ENCODE measurements at places on chromosomes 7 and 10.
A peak's percentile ranks its signal among the peaks of the same experiment; 100 is the strongest.

GRCh38 chr10:921471-922414, 9.8 kb downstream of the LARP4B start:
- peaks cover 9% of the 10 kb centered on the region for H3K36me3 ChIP-seq
- no peaks in the 10 kb centered on the region for H3K27me3 ChIP-seq
- peak overlapping the region; percentile 2 for H3K27ac ChIP-seq
- no peak for DNase-seq

DNA sequence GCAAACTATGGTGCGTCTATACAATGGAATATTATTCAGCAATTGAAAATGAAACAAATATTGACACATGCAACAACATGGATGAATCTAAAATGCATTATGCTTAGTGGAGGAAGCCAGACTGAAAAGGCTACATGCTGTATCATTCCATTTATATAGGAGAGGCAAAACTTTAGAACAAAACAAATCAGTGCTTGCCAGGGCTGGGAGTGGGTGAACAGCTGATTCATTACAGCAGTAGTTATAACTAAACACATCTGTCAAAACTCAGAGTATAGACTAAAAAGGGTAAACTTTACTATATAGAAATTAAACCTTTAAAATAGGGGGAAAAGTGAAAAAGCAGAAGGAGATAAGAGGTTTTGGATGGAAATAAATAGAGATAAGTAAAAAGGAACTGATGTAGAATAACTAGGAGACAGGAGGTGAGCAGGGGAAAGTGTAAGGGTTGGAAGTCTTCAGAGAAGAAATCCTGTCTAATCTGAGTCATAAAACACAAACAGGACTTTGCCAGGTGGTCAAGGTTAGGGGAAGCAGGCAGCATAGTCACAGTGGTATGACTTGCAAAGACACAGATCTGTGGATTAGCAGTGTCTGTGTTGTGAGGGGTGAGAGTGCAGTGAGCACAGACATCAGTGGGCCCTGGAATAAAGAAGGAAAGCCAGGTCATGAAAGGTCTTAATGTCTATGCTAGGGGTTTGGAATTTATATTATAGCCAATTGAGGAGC, 349.8 kb downstream of the PHTF2 start:
- H3K27ac ChIP-seq = no peak overlapping the region
- no peak for DNase-seq
- H3K27me3 ChIP-seq = no peaks in the 10 kb centered on the region
- no peaks in the 10 kb centered on the region for H3K36me3 ChIP-seq
- H3K4me3 ChIP-seq = no peak overlapping the region

DNA sequence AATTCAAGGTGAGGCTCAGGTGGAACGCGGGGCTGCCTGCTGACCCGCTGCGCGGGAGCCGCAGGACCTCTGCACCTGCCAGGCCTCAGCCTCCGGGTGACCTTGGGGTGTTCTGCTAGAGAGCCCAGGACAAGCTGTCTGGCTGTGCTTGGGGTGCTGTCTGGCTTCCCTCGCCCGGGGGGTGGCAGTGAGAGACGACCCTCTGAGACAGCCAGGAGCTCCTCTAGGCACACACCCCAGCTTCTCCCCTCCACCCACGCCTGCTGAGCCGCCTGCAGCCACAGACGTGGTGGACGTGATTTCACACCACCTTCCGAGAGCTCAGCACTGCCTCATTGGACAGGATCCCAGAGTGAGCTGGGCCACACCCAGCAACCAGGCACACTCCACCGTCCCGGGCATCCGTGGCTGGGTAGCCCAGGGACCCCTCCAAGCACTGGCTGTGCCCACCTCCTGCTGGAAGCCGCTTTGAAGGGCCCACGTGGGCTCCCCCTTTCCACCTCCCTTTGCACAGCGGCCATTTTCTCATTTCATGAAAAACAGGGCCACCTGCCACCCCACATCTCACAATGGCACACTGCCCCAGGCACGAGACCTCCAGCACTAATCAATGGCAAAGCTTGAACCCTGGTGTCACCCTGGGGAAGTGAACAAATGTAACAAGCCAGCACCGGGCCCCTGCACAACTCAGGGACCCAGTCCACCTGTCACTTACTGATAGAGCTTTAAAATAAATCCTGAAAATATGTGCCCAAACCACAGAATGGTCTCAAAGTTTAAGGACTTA, 35.0 kb downstream of the ZFAND2A start:
- no peak for DNase-seq
- H3K4me1 ChIP-seq = no peaks in the 10 kb centered on the region
- no peak overlapping the region for H3K27ac ChIP-seq
- H3K36me3 ChIP-seq = no peaks in the 10 kb centered on the region
- no peaks in the 10 kb centered on the region for H3K27me3 ChIP-seq
- no peak overlapping the region for H3K4me3 ChIP-seq

DNA sequence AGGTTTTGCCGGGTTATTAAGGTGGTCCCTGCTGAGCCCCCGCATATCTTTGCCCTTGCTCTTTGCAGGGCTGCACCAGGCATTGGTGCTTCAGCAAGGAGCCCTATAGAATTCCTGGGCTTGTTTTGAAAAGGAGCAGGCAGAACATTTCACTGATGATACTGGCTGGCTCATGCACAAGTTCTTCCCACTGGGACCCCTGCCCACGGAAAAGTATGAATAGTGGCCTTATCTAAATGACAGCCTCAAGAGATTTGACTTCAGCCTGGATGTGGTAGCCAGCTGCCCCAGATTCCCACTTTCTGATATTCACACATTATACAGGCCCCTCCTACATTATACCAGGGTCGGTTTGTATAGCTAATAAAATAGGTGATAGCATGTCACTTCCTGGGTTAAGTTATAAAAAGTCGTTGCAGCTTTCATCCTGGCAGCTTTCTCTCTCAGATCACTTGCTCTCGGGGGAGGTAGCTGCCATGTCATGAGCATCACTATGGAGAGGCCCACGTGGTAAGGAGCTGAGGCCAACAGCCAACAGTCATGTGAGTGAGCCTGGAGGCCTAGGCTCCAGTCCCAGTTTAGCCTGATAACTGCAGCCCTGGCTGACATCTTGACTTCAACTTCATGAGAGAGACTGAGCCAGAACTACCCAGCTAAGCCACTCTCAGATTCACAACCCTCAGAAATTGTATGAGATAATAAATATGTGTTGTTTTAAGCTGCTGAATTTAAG, 16.8 kb upstream of the CRTAC1 start:
- H3K27ac ChIP-seq = no peak overlapping the region
- no peaks in the 10 kb centered on the region for H3K36me3 ChIP-seq
- H3K4me1 ChIP-seq = no peaks in the 10 kb centered on the region
- H3K27me3 ChIP-seq = no peaks in the 10 kb centered on the region

DNA sequence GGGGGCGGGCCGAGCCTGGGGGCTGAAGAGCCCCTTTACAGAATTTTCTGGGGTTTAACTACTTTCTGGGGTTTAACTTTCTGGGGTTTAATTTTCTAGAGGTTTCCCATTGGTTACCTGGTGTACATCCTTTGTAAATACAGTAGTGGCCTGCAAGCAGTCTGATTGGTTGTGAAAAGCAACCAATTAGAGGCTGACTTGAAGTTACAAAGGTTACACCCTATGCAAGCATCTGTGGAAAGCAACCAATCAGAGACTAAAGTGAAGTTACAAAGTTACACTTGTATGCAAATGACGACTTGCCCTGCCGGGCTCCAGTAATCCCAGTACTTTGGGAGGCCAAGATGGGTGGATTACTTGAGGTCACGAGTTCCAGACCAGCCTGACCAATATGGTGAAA, 27.4 kb downstream of the GTF2I start:
- H3K4me3 ChIP-seq = no peak overlapping the region
- no peak for DNase-seq
- H3K4me1 ChIP-seq = no peaks in the 10 kb centered on the region
- no peak overlapping the region for H3K27ac ChIP-seq

DNA sequence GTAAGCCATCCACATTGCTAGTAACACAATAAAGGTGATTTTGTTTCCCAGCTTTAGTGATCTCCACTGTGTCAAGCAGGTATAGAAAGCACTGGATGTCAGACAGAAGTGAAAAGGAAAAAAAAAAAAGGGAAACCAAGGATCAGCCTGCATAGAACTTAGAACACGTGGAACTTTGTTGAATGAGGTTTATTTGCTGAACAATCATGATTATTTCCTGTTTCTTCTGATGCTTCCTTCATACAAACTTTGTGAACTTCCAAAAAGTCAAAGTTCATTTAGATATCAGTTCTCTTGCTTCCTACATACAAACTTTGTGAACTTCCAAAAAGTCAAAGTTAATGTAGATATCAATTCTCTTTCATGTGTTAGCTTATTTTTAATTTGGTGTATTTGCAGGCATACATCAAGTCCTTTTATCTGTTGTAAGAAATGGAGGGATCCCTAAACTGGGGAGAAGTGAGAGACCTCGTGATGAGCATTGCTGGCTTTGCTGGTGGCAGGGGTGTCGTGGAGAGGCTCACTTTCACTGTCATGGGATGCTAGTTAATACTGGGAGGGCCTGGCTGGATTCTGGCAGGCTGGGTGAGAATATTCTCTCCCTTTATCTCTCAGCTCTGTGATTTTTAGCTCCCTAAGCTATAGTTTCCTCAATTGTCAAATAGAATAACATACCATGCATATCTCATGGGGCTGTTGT, 298.4 kb downstream of the INHBA start:
- DNase-seq = no peak
- no peaks in the 10 kb centered on the region for H3K36me3 ChIP-seq
- H3K27ac ChIP-seq = no peak overlapping the region
- H3K27me3 ChIP-seq = no peaks in the 10 kb centered on the region
- no peaks in the 10 kb centered on the region for H3K4me1 ChIP-seq

- H3K4me1 ChIP-seq = no peaks in the 10 kb centered on the region
- no peak overlapping the region for H3K4me3 ChIP-seq
These were observed 83.6 kb downstream of the GRB10 start for GRCh38 chr7:50699143-50699542.

GRCh38 chr7:106257752-106258151, 27.0 kb downstream of the NAMPT start:
- H3K27ac ChIP-seq = no peak overlapping the region
- H3K4me1 ChIP-seq = no peaks in the 10 kb centered on the region
- H3K4me3 ChIP-seq = no peak overlapping the region
- H3K27me3 ChIP-seq = no peaks in the 10 kb centered on the region

DNA sequence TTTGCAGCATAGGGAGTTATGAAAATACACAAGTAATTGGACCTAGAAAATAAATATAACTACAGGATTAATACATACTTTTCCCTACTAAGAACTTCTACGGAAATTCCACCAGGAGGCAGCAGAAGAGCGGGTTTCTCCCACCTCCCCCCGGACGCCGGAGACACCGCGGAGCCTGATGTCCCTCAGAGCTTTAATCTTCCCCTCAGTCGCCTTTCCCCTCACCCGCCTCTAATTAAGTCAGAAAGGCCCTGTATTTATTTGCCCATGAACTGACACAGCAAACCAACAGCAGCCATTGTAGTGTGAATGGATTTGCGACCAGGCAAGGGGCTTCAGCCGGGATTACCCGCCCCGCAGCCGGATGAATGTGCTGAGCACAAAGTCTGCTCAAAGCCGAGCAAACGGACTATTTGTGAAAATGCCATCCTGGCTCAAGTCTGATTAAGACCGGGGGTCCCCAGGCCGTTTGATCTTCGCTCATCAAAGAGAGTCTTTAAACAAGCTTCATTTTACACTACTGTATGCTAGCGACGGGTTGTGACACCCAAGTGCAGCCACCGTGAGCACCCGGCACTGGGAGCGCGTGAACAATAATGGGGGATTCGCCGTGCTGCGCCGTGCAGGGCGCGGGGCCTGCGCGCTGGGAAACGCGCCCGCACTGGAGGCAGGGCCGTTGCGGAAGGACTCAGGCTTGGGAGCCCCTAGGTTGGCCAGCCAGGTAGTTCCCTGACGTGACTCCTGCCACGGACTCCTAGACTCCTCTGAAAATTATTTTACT, 5.6 kb upstream of the DKK1 start:
- peaks cover 28% of the 10 kb centered on the region for H3K4me1 ChIP-seq
- H3K36me3 ChIP-seq = no peaks in the 10 kb centered on the region
- H3K27me3 ChIP-seq = no peaks in the 10 kb centered on the region
- H3K4me3 ChIP-seq = peak overlapping the region; percentile 88
- peak; percentile 91 for DNase-seq

GRCh38 chr7:77698042-77698625, 1.9 kb downstream of the RSBN1L start:
- peak overlapping the region; percentile 97 for H3K27ac ChIP-seq
- H3K27me3 ChIP-seq = no peaks in the 10 kb centered on the region
- no peak for DNase-seq
- H3K36me3 ChIP-seq = no peaks in the 10 kb centered on the region

- DNase-seq = peak; percentile 70
- H3K27ac ChIP-seq = no peak overlapping the region
- no peaks in the 10 kb centered on the region for H3K36me3 ChIP-seq
- H3K4me3 ChIP-seq = peak overlapping the region; percentile 30
These were observed 642 bp upstream of the COL13A1 start for GRCh38 chr10:69801094-69801433.

DNA sequence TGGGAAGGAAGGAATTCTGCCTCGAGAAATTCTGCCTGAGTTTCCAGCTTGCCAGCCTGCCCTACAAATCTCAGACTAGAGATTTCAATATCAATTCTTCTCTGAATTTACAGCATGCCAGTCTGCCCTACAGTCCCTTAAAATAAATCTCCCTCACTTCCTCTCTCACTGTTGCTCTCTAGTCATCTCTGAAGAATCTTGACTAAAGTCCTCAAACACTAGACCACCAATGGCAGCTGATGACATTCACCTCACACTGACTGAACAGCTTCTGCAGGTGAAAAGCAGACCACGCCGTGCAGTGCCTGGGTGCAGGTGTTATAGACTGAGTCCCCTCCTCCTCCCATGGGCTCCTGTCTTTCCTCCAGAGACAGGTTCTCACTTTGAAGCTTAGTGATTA, 30.4 kb downstream of the PPP1R3C start:
- H3K4me1 ChIP-seq = peaks cover 4% of the 10 kb centered on the region
- H3K27me3 ChIP-seq = no peaks in the 10 kb centered on the region
- no peaks in the 10 kb centered on the region for H3K36me3 ChIP-seq

- no peak overlapping the region for H3K4me3 ChIP-seq
- H3K27ac ChIP-seq = no peak overlapping the region
- H3K36me3 ChIP-seq = no peaks in the 10 kb centered on the region
- no peaks in the 10 kb centered on the region for H3K27me3 ChIP-seq
- DNase-seq = no peak
These were observed 89.6 kb upstream of the SMIM30 start for GRCh38 chr7:113207931-113208330.

GRCh38 chr10:64170791-64171190, 649.6 kb downstream of the REEP3 start:
- H3K4me1 ChIP-seq = no peaks in the 10 kb centered on the region
- DNase-seq = no peak
- no peak overlapping the region for H3K27ac ChIP-seq
- no peaks in the 10 kb centered on the region for H3K36me3 ChIP-seq

- no peak for DNase-seq
- H3K4me1 ChIP-seq = no peaks in the 10 kb centered on the region
- no peaks in the 10 kb centered on the region for H3K36me3 ChIP-seq
- H3K27me3 ChIP-seq = no peaks in the 10 kb centered on the region
These were observed 429.1 kb downstream of the KIF20B start for GRCh38 chr10:90130321-90131086.

GRCh38 chr7:99132595-99133321, 11.2 kb downstream of the SMURF1 start:
- no peaks in the 10 kb centered on the region for H3K36me3 ChIP-seq
- DNase-seq = no peak
- H3K27me3 ChIP-seq = no peaks in the 10 kb centered on the region
- H3K4me1 ChIP-seq = peaks cover 9% of the 10 kb centered on the region

Measured in Caco-2 (cell line).